ENCODE measurements at places on chromosomes 13 and 19.

DNA sequence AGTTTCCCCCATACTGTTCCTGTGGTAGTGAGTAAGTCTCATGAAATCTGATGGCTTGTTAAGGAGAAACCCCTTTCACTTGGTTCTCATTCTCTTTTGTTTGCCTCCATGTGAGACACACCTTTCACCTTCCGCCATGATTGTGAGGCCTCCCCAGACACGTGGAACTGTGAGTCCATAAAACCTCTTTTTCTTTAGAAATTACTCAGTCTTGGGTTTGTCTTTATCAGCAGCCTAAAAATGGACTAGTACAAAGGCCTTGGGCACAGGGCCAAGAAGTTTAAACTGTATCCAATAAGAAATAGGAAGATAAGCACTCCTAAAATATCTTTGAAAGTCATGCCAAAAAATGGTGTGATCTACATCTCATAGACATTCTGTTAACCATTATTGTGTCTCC is 176.9 kb downstream of the TBC1D4 start:
- DNase-seq = no peak

DNA sequence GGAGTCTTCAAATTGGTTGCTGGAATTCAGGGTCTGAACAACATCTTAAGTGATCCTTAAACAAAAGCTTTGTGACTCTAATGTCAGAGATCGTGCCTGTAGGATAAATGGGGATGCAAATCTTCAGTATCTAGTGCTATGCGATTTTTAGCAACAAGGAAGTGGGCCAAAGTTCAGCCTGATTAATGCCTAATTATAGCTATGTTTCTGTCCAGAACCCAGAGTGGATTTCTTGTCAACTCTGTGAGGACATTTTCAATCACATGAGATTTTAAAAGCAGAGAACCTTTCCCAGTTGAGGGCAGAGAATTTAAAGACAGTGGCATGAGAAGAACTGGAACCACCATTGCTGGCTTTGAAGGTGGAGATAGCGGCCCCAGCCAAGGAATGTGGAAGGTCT is 84.3 kb upstream of the PCDH9 start:
- DNase-seq = no peak

DNA sequence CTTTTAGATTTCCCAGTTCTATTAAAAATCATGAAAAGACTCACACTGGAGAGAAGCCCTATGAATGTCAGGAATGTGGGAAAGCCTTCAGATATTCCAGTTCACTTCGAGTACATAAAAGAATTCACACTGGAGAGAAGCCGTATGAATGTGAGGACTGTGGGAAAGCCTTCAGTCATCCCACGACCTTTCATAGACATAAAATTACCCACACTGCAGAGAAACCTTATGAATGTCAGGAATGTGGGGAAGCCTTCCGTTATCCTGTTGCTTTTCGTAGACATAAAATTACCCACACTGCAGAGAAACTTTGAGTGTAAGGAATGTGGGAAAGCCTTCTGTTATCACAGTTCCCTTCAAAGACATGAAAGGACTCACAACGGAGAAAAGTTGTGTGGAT is 55.2 kb downstream of the ZNF627 start:
- DNase-seq = no peak

DNA sequence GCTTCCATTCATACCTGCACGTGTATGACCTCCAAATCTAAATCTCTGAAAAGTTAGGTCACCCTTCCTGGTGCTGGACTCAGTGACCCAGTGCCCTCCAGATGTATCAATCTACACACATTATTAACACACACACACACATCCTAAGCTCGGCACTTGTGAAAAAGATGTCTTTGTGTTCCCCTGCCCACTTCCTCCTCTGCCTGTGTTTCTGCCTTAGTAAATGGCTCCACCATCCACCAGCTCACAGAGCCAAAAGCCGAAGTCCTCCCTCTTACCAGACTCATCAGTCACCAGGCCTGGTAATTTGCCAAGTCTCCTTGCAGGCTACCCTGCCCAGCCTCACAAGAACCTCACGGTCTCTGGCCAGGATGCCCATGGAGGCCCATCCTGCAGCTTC is 131.5 kb downstream of the SHISA2 start:
- DNase-seq = no peak

DNA sequence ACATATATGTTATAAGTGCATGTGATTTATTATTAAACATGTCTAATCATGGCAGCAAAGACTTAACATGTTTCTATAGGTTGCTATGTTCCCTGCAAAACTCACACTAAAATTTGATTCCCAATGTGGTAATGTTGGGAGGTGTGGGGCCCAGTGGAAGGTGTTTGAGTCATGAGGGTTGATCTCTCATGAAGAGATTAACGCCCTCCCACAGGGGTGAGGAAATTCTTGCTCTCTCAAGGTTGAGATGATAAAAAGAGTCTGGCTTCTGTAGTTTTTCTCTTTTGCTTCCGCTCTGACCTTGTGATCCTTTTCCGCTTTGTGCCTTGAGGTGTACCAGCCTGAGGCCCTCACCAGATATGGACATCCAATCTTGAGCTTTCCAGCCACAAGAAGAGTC is 737.5 kb upstream of the SLITRK5 start:
- DNase-seq = no peak

GRCh38 chr19:20367811-20368294 is 197.7 kb downstream of the ZNF737 start:
- DNase-seq = no peak

GRCh38 chr13:39773833-39774232 is 118.4 kb downstream of the COG6 start:
- no peak for DNase-seq
